Cerebellar nuclear complex (tissue), 1 donor: ENCODE measurements at places on chromosomes 13 and 19.

- DNase-seq = no peak
Observed at GRCh38 chr19:55311397-55311796, 13.7 kb downstream of the TMEM150B start.

DNA sequence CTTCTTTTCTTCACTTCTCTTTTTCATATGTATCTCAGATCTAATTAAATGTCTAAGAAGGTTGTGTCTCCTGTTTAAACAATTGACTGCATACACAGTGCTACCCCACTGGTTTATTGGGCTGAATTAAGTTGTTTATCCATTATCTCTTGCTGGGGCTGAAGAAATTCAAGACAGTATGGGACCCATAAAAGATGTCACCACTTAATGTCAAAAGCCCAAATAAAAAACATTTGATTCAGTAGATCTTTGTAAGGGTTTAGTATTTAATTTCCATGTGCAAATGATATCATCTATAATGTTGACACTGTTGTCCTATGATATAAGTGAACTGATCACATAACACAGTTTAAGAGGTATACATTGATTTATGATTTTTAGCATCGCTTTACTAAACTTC lies 1431.9 kb upstream of the PCDH20 start:
- DNase-seq = no peak

GRCh38 chr13:32159137-32159869 lies 127.7 kb downstream of the FRY start:
- no peak for DNase-seq

DNA sequence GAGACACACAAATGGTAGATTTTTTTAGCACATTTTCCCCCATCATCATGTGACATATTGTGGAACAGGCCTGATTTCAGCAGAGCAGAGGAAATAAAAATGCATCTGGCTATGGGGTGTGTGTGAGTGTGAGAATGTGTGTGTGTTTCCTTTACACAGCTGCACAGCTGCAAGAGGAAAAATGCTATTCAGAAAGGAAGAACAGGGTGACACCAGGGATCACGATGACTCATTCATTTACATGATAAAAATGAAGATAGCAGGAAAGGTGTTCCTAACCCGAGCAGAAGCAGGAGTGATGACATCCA lies 469.5 kb upstream of the TSHZ3 start:
- DNase-seq = no peak

GRCh38 chr19:51020988-51021651 lies 1.6 kb upstream of the KLK10 start:
- no peak for DNase-seq

DNA sequence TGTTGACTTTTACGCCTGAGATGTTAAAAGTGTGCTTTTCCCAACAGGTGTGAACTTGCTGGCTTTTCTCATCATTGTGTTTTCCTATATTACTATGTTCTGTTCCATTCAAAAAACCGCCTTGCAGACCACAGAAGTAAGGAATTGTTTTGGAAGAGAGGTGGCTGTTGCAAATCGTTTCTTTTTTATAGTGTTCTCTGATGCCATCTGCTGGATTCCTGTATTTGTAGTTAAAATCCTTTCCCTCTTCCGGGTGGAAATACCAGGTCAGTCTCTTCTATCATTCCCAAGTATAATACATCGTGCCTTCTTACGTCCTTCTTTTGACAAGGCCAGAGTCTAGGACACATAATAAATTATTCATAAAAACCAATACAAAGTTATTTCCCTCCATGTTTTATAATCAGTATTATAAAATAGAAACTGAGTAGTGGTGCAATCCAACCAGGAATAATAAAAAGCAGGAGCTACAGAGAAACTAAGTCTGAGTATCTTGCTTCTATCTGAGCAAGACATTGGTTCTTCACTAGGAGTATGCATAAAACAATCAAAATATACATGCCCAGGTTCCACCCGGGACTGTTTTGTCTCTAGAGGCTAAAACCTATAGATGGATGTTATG lies 57.9 kb downstream of the RXFP2 start:
- no peak for DNase-seq
